A549 treated with AZD2906 at 1 μM for 4 hours (cell line): ENCODE measurements at places on chromosomes 6 and 20. TPM values are rescaled to one million over a fixed set of nuclear protein-coding genes. Genes with fewer than 3 reads are reported as not detected.

Gene TXLNB
- total RNA-seq = not detected in 5 replicates

Gene TRIM10
- total RNA-seq = 0.01 TPM in 1 of 5 replicates, not detected in the others

Gene LRRN4
- total RNA-seq = 0.03 to 0.06 TPM in 2 of 5 replicates, not detected in the others

Gene JPH2
- total RNA-seq = 5.9 to 7.9 TPM (median 7.8 TPM) in 5 replicates

Gene SRMS
- 0.06 to 0.25 TPM (median 0.09 TPM) in 5 replicates for total RNA-seq

Gene UNC5CL
- total RNA-seq = 0.34 to 0.78 TPM (median 0.62 TPM) in 5 replicates

Gene MARCKS
- total RNA-seq = 11.1 to 16.6 TPM (median 16.4 TPM) in 5 replicates

Gene LPA
- total RNA-seq = 0.06 to 0.15 TPM (median 0.07 TPM) in 5 replicates

Gene STX11
- total RNA-seq = 2.1 to 2.7 TPM (median 2.2 TPM) in 5 replicates

Gene PNRC1
- 26.8 to 38.5 TPM (median 34.2 TPM) in 5 replicates for total RNA-seq
